Activated CD4-positive, alpha-beta T cell treated with anti-CD3 and anti-CD28 coated beads, Interleukin-2, amount 50 U/mL, for 48 hours (primary cell): ENCODE measurements at places on chromosomes 3 and 15.

DNA sequence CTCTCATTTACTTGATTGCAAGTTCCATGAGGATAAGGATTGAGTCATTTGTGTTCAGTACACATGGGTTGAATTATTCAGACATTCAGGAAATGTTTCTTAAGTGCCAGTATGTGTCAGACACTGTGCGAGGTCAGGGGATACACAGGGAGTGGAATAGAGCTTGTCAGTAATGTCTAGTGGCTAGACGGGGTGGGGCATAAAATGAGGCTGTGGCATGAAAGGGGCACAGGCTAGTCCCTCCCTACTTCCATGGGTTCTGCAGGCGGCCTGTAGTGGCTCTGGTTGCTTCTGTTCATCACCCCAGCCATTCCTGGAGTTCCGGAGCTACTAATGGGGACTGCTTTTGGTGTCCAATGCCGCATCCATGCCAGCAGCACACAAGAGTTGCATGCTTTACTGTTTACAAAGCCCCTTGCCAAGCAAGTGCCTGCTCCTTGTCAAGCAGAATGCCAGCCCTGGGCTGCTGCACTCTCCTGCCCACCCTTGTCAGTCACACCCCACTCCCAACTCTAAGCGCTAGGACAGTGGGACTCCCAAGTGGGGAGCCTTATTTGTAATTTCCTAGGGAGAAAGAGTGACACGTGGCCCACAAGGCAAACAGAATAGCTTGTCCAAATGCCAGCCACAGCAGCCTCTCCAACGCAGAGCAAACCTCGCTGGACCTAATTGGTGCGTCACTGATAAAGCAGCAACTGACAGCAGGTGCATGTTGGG, 70.8 kb downstream of the RAB11A start:
- DNase-seq: no peak

DNA sequence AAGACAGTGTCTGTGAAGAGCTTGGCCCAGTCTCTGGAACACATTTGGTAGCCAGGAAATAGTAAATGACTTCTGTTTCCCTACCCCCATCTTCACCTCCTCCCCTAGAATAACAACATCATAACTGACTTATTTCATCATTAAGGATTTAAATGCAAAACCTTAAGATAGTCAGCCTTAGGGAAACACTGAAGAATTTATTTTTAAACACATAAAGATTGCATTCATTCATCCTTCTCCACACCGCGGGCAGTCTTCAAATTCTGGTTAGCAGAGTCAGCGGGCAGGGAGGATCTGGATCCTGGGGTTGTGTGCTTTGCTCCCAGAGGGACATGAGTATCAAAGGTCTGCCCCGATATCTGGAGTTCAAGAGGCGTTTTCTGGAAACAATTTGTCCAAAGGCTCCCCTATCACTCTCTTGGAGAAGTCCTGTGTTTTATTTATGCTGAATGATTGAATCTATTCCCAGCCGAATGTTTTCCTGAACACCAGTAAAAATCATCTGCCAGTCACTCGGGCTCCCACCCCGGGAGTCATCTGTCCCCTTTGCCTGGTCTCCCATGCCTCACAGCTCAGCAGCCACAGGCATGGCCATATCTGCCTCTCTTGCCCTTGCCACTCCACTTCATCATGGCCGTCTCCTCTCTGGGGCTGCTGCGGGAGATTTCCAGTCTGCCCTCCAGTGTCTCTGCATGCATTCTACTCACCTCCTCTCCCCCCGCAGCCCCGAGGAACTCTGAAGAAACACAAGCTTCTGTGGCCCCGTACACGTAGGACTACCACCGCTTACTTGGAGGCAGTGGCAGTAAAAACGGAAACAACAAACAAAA, 234.7 kb upstream of the CTDSPL start:
- no peak for DNase-seq

DNA sequence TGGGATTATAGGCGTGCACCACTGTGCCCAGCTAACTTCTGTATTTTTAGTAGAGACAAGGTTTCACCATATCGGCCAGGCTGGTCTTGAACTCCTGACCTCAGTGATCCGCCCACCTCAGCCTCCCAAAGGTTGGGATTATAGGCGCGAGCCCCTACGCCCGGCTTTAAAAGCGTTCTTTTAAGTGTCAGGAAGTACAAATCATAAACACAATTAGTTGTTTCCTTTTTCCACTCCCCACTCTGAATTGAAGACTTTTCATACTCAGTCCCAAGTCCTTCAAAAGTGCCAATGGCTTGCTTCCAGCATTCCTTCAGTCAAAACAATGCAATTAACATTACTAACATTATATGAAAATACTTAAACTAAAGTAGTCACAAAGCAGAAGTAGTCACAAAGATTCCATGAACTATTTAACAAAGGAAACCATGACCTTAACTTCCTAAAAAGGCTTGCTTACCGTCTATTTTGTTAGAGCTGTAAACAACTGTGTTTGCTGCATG, 8.1 kb downstream of the WDR82 start:
- DNase-seq: no peak

DNA sequence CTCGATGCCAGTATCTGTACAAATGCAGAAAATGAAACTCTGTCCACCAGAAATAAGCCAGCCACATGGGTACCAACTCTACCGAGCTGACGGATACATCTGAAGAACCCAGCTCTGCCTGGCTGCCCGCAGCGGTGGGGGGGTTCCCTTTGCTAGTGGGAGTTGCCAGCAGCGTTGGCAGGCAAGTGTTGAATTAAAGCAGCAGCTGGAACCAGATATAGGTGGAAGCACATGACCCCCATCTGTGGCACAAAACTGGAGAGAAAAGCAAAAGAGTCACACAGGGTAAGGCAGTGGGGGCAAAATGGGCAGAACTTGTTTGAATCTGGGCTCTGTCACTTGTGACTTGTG, 17.9 kb downstream of the CRYGS start:
- DNase-seq: no peak

- DNase-seq: no peak
Observed at GRCh38 chr3:20458994-20459716, 273.1 kb upstream of the SGO1 start.

GRCh38 chr3:32436816-32437189, 45.1 kb downstream of the CMTM7 start:
- DNase-seq: no peak
